ENCODE measurements at places on chromosomes 4 and X.

DNA sequence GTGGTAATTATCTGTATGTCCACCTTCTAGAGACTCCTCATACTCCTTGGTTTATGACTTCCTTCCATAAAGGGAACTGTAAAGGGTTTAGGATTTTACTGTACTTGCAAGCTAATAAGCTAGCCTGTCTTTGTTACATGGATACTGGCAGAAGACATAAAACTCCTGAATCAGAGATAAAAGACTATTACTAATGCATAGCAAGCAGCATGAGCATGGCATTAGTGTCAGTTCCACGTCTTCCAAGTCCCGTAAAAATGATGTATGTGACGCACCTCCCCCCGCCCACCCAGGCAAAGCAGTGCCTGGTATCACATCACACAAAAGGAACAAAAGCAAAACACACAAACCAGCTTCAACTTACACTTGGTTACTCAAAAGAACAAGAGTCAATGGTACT lies 71.0 kb downstream of the SLC10A6 start:
- DNase-seq = no peak

DNA sequence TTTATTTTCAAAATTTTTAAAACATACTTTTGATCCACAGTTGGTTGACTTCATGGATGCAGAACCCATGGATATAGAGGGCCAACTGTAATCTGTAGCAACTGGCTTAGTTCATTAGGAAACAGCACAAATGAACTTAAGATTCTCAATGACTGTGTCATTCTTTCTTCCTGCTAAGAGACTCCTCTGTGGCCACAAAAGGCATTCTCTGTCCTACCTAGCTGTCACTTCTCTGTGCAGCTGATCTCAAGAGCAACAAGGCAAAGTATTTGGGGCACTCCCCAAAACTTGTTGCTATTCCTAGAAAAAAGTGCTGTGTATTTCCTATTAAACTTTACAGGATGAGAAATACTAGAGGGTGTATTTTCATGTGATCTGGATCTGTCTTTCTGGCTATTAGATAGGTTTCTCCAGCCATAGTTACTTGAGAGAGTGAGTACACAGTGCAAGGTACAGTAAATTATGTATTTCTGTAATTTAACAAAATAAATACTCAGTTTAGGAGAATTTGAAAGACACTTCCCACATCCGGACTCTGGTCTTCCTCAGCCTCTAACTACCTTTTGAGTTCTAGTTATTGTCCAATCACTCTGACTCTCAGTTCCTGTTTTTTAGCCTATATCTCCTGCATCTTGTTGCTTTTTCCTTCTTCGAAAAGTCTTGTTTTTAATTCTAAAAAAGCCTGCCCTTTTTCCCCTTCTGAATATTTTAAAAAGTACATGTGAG lies 21.8 kb downstream of the TLR2 start:
- no peak for DNase-seq

DNA sequence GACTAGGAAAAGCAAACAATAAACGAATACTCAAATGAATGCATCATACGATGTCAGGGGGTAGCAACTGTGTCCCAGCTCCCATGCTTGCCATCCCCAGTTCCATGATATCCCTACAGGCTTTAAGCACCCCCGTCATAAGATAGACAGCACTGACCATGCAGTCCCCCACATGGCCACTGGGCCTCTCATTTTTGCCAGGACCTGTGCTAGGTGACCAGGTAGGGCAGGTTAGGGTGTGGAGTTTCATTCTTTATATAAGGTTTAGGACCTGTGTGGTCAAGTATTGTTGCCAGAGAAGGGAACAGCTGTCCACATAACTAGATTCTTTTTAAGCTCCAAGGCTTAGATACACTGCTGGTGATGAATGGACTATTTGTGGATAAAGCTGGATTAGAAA lies 9.7 kb downstream of the PPEF2 start:
- DNase-seq = no peak

DNA sequence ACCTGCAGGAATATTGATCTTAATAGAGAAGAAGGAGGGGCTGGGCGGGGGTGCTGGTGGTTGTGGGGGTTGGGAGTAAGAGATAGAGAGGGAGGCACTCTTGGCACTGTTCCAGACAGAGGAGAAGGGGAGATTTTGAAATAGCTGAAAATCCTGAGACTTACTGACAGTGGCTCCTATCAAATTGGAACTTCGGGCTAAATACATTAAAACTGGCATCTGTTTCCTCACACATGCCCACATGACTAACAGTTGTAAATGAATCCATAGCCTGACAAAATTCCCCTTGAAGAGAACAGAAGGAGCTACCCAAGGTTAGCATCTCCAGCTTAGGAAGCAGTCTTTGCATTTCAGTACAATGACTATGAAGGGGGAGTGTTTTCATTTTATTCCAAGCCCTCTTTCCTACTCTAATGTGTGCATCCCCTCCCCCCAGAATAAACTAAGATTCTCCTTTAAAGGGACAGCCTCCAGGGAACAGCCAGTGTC lies 1.4 kb downstream of the DCX start:
- DNase-seq = no peak

- DNase-seq = no peak
Measured at GRCh38 chr4:23322732-23323131, 567.1 kb downstream of the PPARGC1A start.

- no peak for DNase-seq
Measured at GRCh38 chr4:122772311-122772710, 39.8 kb downstream of the BBS12 start.

- no peak for DNase-seq
Measured at GRCh38 chr4:71487344-71487920, 148.6 kb downstream of the SLC4A4 start.

All from activated effector memory CD4-positive, alpha-beta T cell treated with Interleukin-2 at 50 U/mL for 16 hours (primary cell).